ENCODE measurements at places on chromosomes 11 and 22. TPM values are rescaled to one million over a fixed set of nuclear protein-coding genes. Genes with fewer than 3 reads are reported as not detected.
A peak's percentile ranks its signal among the peaks of the same experiment; 100 is the strongest.

The DPP3 gene
- 10.8 TPM for total RNA-seq

The FBXO7 gene
- 70.2 TPM for total RNA-seq

The PRRG4 gene
- total RNA-seq = 21.1 TPM

The TSSC4 gene
- total RNA-seq = 37.6 TPM

The GGT5 gene
- 61.4 TPM for total RNA-seq

DNA sequence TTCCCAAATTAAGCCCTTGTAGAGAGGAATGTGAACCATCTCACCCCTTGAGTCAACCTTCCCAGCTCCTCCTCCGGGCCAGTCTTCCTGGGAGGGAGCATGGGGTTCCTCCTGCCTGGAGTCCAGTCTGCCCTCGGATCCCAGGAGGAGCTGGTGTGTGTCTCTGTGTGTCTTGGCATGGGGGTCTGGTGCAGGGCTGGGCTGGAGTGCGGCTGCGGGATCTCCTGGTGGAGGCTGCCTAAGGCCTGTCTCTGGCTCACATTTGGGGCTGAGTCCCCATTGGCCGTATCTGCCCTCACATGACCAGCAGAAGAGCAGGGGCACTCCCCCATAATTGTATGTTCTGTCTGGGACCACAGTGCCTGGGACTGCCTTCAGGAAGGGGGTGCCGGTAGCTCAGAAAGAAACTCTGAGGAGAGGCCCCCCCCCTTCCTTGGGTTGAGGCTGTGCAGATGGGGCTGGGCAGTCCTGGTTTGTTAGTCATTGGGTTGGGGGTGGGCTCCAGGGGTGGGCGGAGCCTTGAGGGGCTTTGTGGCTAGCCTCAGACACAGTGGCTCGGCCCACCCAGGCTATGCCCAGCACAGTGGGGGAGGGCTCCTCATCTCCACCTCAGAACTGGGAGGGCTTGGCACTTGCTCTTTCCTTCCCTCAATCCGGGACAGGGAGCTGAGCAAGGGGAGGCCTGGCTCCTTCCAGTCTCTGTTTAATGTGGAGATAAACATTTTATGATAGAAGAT lies 2.9 kb downstream of the C1QTNF5 start:
- peak overlapping the region; percentile 96 for H3K27ac ChIP-seq
- H3K4me3 ChIP-seq = peak overlapping the region; percentile 20
- DNase-seq = no peak
- H3K27me3 ChIP-seq = no peaks in the 10 kb centered on the region
- peaks cover 58% of the 10 kb centered on the region for H3K4me1 ChIP-seq
- no peaks in the 10 kb centered on the region for H3K36me3 ChIP-seq

- peaks cover 23% of the 10 kb centered on the region for H3K36me3 ChIP-seq
- no peak for DNase-seq
- H3K27ac ChIP-seq = no peak overlapping the region
Observed at GRCh38 chr22:23259916-23260644, 79.8 kb downstream of the BCR start.

- H3K4me1 ChIP-seq = no peaks in the 10 kb centered on the region
- H3K27ac ChIP-seq = no peak overlapping the region
- DNase-seq = no peak
- no peak overlapping the region for H3K4me3 ChIP-seq
Observed at GRCh38 chr22:49269928-49270327, 557.7 kb downstream of the BRD1 start.

DNA sequence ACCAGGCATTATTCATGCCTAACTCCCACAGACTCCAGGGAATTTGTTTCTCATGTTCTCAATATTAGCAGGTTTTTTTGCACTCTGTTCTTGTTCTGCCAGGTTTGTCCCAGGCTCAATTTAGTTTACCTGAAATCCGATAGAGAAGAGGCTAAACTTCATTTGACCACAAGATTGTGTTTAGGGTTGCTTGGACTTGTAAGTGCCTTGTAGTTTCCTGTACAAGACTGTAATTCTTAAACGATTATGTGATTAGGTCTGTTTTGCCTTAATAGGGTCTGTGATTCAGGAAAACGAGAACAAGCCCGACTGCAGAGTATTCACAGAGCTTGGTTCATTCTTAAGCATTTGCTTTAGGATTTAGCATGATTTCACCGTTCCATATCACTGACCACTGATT lies 1.8 kb downstream of the PRSS23 start:
- no peaks in the 10 kb centered on the region for H3K27me3 ChIP-seq
- peak overlapping the region; percentile 92 for H3K27ac ChIP-seq
- DNase-seq = no peak
- H3K4me3 ChIP-seq = peak overlapping the region; percentile 79
- H3K36me3 ChIP-seq = no peaks in the 10 kb centered on the region
- peaks cover 47% of the 10 kb centered on the region for H3K4me1 ChIP-seq

DNA sequence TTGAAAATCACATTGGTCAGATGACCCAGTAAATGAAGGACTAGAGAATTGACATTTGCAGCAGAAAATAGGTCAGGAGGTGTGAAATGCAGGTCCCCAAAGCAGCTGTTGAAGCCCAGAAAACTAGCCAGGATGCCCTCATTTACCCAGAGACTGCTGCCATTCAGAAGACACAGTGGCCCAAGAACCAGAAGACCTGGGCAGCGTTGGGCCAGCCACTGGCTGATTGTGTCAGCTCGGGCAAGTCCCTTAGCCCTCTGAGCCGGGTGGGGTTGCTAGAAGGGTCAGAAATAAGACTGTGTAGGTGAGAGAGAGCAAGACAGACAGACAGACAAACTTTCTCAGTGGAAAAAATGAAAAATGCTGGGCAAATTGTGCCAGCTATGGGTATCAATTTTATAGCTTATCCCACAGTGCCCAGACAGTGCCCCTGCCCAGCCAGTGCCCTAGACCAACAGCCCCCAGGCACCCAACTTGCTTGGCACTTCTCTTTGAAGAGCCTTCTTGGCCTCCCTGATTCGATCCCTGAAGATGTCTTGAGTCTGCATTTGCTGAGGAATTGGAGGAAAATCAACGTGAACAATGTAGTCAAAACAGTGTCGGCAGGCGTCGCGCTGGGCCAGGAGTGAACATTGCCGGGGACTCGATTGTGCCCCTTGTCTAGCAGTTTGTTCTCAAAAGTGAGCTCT lies 198.3 kb downstream of the MN1 start:
- H3K27me3 ChIP-seq = no peaks in the 10 kb centered on the region
- H3K36me3 ChIP-seq = no peaks in the 10 kb centered on the region
- H3K4me3 ChIP-seq = no peak overlapping the region
- no peak overlapping the region for H3K27ac ChIP-seq
- no peaks in the 10 kb centered on the region for H3K4me1 ChIP-seq

DNA sequence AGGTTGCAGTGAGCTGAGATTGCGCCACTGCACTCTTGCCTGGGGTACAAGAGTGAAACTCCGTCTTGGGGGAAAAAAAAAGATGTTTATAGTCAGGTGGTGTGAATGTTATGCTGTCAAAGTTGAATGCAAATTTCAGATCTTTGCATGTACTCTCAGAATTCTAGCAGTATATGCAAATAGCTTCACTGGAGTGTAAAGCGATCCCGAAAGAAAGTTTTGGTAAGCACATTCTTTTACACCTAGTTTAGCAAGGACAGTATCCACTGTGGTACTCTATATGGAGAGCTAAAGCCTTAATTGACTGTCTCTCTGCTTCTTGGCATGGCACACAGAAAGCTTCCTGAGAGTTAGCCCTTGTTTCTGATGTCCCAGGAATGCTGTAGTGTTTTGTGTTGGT lies 4.0 kb downstream of the JAM3 start:
- no peaks in the 10 kb centered on the region for H3K27me3 ChIP-seq
- no peak overlapping the region for H3K4me3 ChIP-seq
- no peak overlapping the region for H3K27ac ChIP-seq
- no peak for DNase-seq
- no peaks in the 10 kb centered on the region for H3K36me3 ChIP-seq

DNA sequence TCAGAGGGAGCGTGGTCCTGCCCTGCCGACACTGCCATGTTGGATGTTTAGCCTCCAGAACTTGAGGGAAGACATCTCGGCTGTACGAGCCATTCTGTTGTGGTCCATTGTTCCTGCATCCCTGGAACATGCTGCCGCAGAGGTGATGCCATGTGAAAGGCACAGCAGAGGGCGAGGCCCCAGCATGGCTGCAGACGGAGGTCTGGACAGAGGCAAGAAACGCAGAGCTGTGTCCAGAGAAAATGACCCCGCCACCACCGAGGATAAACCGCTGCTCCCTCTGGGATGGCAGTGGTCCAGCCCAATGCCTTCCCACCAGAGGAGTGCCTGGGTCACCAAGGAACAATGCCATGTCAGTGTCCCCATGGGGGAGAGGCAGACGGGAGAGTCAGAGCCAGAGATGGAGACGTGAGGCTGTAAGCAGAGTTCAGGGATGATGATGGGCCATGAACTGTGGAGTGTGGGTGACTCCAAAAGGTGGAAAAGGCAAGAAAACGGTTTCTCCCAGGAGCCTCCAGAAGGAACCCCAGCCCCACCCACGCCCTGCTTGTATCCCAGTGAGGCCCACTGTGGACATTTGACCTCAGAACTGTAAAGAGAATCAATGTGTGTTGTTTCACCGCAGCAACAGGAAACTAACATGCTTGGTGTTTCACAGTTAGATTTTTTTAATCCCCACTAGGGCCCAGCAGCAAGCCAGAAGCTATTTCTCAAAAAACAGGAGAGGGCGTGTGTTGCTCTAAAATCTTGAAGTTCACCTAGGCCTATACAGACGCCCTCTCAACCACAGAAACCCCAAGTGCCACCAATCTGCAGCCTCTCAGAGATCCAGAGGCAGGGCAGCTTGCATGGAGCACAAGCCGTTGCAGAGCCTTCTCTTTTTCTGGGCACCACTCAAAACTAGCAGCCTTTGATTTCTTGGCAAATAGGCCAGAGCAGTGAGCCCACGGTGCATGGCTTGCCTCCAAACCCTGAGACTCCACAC lies 1422.9 kb downstream of the TBC1D22A start:
- no peak overlapping the region for H3K4me3 ChIP-seq
- H3K27me3 ChIP-seq = no peaks in the 10 kb centered on the region
- DNase-seq = peak; percentile 72
- H3K36me3 ChIP-seq = no peaks in the 10 kb centered on the region
- H3K4me1 ChIP-seq = no peaks in the 10 kb centered on the region
- no peak overlapping the region for H3K27ac ChIP-seq

DNA sequence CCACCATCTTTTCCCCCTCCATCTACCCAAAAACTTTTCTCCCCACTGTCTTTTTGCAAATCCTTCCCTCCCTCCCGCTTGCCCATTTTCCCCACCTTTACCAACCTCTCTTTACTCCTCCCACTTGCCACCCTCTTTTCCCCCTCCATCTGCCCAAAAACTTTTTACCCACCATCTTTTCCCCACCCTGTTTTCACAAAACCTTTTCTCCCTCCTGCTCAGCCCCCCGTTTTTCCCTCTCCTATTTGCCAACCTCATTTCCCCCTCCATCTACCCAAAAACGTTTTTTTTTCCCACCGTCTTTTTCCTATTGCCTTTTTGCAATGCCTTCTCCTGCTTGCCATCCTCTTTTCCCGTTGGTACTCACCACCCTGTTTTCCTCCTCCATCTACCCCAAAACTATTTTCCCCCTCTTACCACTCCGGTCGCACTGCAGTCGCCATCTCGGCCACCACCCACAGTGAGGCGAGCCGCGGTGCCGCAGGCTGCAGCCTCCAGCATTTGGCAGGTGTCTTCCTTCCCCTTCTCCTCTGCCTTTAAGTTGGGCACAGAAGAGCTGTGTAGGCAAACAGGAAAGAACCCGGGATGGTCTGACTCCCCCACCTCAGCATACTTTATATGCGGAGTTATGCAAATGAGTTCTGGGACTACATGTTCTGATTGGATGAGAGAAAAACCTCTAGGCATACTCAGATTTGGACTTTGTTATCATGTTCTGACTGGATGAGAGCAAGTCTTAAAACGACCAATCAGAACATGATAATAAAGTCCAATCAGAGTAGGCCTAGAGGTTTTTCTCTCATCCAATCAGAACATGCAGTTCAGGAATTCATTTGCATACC lies 121.2 kb upstream of the VPREB1 start:
- H3K27ac ChIP-seq = no peak overlapping the region
- H3K4me1 ChIP-seq = no peaks in the 10 kb centered on the region
- no peaks in the 10 kb centered on the region for H3K36me3 ChIP-seq

GRCh38 chr11:20360650-20361049 lies 2.9 kb upstream of the HTATIP2 start:
- H3K36me3 ChIP-seq = no peaks in the 10 kb centered on the region
- DNase-seq = no peak
- H3K4me1 ChIP-seq = peaks cover 16% of the 10 kb centered on the region
- no peak overlapping the region for H3K4me3 ChIP-seq
- no peak overlapping the region for H3K27ac ChIP-seq
- no peaks in the 10 kb centered on the region for H3K27me3 ChIP-seq

DNA sequence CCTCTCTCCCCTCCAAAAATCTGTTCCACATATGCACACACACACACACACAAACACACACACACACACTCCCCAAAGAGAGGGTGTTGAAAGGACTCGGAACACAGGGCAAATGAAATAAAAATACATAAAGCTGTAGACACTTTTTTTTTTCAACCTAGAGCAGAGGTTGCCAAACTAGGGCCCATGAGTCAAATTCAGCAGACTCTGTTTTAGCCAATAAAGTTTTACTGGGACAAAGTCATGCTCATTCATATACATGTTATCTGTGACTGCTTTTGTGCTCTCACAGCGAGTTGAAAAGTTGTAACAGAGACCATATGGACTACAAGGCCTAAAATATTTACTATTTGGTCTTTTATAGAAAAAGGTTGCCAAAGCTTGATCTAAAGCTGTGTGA lies 8.9 kb downstream of the IMMP1L start:
- H3K27me3 ChIP-seq = no peaks in the 10 kb centered on the region
- H3K27ac ChIP-seq = no peak overlapping the region
- H3K36me3 ChIP-seq = no peaks in the 10 kb centered on the region
- H3K4me1 ChIP-seq = no peaks in the 10 kb centered on the region

DNA sequence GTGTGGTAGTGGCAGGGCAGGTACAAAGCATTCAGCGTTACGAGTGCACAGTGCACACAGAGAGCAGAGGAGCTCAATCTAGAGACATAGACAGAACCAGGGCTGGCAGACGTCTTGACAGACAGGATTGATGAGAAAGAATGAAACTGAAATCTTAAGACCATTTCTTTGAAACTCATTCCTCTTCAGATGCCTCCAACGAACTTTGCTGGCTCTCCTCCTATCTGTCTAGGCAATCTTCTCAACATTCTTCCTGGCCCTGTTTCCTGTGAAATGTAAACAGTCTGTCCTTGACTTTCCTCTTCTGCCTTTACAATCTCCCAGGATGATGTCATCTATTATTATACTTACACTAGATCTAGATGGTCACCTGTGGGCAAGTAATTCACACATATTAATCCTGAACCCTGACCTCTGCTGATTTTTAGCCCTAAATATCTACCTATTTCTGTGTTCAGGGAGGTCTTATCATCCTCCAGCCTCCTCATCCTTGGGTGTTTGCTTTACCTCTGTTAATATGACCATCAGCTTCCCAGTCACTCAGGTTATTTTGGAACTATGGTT lies 119.5 kb downstream of the ENTHD1 start:
- no peaks in the 10 kb centered on the region for H3K4me1 ChIP-seq
- no peak for DNase-seq
- no peaks in the 10 kb centered on the region for H3K36me3 ChIP-seq
- H3K27me3 ChIP-seq = no peaks in the 10 kb centered on the region
- no peak overlapping the region for H3K4me3 ChIP-seq

All from vagina (tissue), 2 donors.